Karpas-422 (cell line): ENCODE measurements at places on chromosomes 6 and 20.
A peak's percentile ranks its signal among the peaks of the same experiment; 100 is the strongest.

- no peak for DNase-seq
These were observed 10.3 kb downstream of the KIZ start for GRCh38 chr20:21136015-21136732.

DNA sequence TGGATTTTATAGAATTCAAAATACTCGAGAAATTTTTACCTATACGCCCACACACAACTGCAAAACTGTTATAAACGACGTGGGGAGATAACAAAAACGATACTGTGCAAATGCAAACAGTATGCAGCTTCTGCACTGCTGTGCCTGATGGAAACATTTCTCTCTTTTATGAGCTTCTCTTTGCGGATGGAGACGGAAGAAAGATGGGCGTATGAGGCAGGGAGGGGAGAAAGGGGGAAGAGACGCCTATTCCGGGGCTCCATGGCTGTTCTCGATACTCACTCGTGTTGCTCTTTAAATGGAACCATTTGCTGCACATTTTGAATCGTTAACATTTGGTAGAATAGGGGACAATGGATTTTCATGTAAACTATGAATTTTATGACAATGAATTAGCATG, 69.1 kb upstream of the EXOC2 start:
- no peak for DNase-seq

GRCh38 chr6:13908955-13909381, 15.8 kb upstream of the RNF182 start:
- peak; percentile 81 for DNase-seq

GRCh38 chr6:35275744-35276260, 16.3 kb downstream of the ZNF76 start:
- DNase-seq, result no peak

DNA sequence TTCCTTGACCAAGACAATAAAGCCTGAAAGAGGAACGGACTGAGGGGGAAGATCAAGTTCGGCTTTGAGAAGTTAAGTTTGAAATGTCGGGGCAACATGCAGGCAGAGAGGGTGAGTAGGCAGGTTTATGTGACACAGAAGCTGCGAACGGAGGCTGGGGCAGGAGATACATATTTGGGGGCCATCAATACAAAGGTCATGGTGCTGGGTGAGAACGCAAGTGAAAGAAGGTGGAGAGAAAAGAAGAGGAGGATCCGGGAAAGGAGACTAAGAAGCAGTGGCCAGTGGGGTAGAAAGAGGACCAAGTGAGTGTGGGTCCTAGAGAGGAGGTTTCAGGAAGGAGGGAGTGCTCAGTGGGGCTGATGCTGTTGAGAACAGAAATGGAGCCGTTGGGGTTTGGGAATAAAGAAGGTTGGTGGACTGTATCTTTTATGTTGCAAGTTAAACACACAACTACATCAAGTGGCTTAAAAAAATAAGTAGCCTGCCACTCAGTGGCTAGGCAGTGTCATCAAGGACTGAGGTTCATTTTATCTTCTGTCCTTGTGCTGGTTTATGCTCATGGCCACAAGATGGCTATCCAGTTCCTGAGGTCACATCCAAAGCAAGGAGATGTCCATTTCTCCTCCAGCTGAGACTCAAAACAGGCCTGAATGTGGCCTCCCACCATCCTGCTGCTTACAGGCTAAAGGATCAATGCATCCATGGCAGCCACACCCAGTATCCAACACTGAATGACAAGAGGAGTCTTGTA, 1.7 kb upstream of the BLCAP start:
- DNase-seq, result peak; percentile 63

DNA sequence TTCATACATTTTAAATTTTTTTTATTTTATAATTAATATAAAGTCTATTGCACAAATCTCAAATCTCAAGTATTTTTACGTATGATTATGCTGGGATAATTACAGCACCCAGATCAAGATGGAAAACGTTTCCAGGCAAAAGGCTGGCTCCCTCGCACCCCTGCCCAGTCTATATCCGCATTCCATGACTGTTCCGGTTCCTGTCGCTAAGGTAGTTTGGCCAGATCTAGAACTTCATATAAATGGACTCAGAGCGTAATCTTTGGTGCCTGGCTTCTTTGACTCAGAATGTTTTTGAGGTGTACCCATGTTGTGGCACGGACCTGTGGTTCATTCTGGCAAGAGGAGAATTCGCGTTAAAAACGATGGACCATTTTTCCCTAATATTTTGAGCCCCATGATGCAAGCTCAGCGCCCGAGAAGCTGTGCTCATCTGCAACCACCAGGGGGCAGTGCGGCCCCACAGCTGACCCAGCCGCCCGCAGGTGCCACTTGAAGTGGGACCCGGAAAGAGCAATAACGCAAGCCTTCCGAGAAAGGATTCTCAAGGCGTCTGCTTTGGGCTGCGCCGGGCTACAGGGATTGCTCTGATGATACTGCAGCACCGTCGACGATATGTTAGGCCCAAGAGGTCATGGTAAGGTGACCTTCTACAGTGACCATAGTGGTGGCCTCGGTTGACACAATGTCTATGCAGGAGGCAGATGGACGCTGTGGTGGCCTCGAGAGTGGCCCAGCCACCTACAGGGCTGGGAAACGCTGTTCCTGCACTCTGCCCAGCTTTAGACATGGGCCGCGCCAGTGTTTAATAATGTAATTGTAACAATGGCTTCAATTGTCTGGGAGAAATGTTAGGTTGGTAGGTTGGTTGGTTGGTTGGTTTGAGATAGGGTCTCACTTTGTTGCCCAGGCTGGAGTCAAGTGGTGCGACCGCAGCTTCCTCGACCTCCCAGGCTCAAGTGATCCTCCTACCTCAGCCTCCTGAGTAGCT, 160.1 kb downstream of the ZMYND8 start:
- DNase-seq, result peak; percentile 91

GRCh38 chr20:54733687-54734086, 258.3 kb downstream of the DOK5 start:
- DNase-seq, result no peak

GRCh38 chr6:113082745-113083144, 735.6 kb downstream of the RFPL4B start:
- DNase-seq, result no peak

DNA sequence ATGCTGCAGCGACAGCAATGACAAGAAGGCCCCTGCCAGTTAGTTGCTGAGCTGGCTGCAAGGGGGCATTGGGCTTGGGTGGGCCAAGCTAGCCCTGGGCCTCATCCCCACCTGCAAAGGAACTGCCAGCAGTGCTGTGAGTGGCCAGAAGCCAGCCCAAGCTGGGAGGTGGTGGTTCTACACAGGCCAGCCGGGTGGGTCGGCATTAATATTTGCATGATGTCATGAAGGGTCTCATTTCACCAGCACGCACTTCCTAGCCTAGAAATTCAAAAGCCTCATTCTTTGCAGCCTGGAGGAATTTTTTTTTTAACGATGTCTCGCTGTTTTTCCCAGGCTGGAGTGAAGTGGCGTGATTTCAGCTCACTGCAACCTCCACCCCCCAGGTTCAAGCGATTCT, 62.0 kb downstream of the IYD start:
- no peak for DNase-seq

DNA sequence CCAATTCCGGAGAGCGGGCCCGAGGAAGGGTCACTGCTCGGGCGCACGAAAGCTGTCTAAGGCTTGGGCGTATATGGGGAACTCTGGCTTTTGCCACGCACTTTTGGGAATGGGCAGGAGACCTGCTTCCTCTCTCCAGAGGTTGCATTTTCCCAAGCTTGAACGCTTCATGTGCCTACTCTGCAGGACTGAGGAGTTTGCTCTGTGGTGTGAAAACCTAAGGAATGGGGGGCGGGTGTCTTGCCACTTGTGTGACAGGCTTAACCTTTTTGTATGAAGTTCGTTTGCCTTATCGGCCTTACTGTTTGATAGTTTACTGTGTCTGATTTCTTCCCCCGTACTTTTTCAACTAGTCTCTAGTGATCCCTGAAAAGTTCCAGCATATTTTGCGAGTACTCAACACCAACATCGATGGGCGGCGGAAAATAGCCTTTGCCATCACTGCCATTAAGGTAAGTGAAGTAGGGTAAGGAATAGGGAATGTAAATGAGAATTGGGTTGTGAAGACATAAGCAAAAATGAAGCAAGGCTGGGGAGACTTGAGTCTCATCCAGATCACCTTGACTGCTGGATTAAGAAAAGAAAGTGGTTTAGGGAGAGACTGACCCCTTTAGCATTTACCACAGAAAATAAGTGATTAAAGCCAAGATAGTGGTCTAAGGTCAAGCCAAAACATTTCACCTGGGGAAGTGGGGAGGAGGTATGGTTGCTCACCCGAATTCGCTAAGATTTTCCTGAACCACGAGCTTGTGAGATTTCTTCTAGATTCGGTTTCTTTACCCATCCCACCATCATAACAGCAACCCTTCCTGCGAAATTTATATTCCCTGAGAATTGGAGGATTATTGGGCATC, 627 bp downstream of the RPS18 start:
- peak; percentile 55 for DNase-seq

- no peak for DNase-seq
These were observed 250.7 kb upstream of the FAM83B start for GRCh38 chr6:54595844-54596243.

DNA sequence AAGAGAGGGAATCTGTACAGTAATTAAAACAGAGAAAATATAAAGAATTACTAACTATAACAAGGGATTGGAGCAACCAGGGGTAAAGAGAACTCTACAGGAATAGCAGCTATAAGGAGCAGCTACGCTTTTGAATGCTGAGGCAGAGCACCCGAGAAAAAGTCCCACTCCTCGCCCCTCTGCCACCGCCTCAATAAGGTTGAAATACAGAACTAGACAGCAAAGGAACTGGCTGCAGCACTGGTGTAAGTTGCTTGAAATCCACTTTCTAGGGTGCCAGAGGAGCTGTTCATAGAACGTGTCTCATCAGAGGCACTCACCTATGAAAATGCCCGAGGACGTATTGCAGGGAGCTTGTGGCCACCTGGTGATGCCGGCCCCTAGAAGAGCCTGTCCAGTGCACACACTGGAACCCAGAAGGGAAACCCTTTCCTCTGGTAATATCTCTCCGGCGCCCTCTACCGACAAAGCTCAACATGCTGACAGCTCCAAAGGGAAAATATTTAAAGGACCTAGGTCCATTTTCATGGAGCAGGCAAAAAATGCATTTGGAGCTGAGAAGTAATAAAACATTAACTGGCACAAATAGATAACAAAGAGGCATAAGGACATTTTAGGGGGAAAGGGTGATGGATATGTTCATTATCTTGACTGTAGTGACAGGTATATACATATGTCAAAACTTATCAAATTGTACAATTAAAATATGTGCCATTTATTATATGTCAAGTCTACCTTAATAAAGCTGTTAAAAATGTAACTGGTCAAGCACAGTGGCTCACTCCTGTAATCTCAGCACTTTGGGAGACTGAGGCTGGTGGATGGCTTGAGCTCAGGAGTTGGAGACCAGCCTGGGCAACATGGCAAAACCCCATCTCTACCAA, 137.4 kb upstream of the HDAC2 start:
- DNase-seq, result peak; percentile 79

DNA sequence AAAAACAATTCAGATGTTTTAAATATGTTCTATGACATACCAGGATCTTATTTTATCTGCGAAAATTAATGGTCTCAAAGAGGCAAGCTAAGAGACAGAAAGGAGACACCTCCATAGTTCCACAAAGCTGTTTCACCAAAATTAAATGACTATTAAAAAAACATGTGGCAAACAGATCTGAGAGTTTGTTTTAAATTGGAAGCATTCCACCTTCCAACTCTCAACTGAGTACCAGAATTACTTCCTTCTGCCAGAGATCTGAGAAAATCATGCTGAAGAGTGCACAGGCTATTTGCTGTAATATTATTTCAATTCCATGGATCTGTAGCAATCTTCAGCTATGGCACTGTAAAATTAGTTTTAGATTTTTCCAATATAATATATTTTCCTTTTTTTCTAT, 669.5 kb upstream of the MARCKS start:
- no peak for DNase-seq

DNA sequence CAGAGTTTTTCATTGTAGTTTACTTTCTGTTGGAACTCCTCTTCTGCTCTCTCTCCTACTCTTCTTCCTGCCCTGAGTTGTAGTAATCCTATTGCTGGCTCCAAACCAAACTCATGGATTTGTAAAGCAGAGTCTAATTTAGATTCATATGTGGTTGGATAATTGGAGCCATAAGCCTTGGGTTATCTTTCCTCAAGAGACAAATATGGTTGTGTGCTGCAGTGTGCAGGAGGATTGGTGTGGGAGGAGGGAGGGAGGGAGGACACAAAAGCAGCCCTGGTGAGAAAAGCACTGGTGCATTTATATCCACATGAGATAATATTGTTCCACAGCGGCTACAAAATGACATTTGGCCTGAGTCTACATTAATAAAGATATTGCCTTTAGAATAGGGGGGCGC, 4.2 kb downstream of the HLA-G start:
- DNase-seq, result no peak

GRCh38 chr20:63695424-63696305, 787 bp upstream of the TNFRSF6B start:
- DNase-seq, result no peak

DNA sequence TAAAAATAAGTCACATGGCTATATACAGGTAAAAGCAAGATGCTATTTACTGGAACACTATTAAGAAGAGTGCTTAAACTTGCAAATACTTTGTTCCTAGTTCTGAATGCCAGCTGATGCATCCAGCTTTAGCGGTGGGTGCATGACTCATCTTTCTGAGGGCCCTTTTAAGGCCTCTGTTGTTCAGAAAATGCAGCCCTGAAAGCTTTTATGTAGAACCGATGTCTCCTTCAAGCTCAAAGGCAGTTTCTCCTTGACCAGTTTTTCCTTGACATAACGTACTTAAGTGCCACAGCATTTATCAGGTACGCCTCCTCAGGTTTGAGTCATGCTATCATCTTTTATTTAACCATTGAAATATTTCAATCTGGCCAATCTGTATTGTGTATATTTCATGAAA, 82.8 kb downstream of the MLIP start:
- no peak for DNase-seq

GRCh38 chr6:52143551-52143950, 42.6 kb upstream of the IL17A start:
- DNase-seq, result no peak

- DNase-seq, result no peak
These were observed 65.0 kb upstream of the CD93 start for GRCh38 chr20:23151008-23151703.

GRCh38 chr6:157763904-157764177, 59.2 kb upstream of the SNX9 start:
- DNase-seq, result peak; percentile 83

DNA sequence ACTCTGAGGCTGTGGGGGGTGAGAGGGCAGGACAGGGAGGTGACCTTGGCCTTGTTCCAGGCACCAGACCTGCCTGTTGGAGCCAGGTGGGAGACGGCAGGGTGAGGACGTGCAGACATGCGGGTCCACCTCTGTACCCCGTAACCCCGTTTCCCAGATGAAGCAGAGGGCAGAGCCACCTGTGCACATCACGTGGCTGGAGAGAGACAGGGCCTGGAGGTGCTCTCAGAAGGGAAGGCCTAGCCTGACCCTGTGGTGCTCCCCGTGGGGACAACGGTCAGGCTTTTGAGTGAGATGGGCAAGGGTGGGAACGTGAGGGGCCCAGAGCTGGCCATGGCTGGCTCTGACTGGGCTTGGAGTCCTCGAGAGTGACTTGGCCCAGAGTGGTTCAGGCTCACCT, 6.6 kb downstream of the NTSR1 start:
- no peak for DNase-seq

- peak; percentile 92 for DNase-seq
These were observed 85.5 kb downstream of the TRIM27 start for GRCh38 chr6:28838289-28838633.

GRCh38 chr6:90596967-90597539, 10.2 kb upstream of the MAP3K7 start:
- DNase-seq, result no peak

GRCh38 chr20:31967830-31968249, at the start of gene XKR7:
Gene XKR7 (plus strand): TSS chr20:31968151. CDS start chr20:31968176, 25 bp downstream.
- DNase-seq, result no peak
